HepG2 (cell line): ENCODE measurements at places on chromosomes 12 and 14.

GRCh38 chr12:2169940-2170339 is 117.2 kb downstream of the CACNA1C start:
- DNase-seq, result no peak

GRCh38 chr14:102772781-102773570 is 4.3 kb upstream of the TRAF3 start:
- peak; percentile 43 for DNase-seq

DNA sequence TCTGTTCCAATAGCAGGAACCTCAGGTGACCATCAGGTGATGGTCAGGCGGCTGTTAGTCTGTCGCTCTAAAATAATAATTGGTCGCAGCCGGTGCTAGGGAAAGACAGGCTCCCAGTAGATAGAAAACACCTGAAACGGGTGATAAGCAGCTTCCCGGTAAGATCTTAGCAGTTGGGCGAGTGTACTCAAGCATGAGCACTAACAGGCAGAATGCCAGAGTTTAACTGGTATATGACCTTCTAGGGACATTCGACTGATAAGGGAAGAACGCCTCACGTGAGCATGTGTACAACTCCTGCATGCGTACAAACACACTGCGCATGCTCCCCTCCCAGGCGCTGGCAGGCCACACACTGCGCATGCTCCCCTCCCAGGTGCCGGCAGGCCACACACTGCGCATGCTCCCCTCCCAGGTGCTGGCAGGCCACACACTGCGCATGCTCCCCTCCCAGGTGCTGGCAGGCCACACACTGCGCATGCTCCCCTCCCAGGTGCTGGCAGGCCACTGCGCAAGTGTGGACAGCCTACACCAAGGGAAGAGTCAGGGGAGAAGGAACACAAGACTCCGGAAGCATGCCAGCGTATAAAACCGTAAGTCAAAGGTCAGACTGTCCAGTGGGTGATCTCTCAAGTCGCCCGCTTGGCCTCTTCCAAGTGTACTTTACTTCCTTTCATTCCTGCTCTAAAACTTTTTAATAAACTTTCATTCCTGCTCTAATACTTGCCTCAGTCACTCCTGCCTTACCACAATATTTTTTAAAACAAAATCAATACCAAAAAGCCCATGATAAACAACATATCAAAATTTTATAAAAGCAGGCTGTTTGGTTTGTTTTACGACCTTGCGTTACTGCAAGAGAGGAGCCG is 24.5 kb downstream of the GPRC5D start:
- DNase-seq, result peak; percentile 95

- no peak for DNase-seq
Observed at GRCh38 chr14:67815573-67816225, 691 bp downstream of the ZFYVE26 start.

DNA sequence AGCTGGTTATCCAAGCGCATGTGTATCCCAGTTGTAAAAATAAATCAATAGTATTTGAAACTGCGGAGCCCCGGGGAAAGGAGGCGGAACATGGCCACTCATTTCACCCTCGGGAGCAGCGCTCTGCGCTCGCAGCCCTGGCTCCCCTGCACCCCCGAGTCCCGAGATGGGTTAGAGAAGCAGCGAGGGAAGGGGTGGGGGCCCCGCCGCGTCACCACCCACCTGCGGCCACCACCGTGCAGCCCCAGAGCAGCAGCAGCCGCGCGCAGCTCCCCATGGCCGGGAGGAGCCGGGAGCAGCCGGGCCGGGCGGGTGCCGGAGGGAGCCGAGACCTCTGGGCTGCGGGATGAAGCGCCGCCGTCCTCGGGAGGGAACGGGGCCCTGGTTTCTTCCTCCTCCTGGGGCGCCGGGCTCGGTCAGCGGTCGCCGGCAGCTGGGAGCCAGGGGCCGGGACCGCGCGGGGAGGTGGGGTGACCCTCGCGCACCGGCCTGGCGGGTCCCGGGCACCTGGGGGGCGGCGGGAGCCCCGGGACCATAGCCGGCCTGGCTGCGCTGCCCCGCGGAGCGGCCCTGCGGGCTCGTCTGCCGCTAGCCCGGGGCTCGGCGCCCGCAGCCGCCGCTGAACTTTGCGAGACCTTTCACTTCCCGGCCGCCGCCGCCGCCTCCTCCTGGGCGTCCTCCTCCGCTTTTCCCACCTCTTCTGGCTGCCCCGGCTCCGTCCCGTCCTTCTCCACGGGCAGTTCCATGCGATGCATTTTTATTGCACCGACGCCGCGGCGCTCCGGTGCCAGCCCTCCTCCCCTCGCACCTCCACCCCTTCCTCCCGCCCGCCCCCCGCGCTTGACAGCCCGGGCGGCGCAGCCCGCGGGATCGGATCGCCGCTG is at the start of gene NTN4:
NTN4 (minus strand) TSS at position 732 of the 884 bp plus-strand sequence; CDS start at position 277, 455 bp downstream.
- DNase-seq, result no peak

DNA sequence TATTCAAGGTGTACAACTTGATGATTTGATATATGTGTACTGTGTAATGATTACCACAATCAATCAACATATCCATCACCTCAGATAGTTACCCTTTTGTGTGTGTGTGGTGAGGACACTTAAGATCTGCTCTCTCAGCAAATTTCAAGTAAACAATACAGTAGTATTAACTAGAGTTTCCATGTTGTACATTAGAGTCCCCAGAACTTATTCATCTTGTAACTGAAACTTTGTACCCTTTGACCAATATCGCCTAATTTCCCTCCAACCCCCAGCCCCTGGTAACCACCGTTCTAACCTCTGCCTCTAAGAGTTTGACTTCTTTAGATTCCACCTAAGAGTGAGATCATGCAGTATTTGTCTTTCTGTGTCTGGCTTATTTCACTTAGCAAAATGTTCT is 12.1 kb downstream of the ADCK1 start:
- no peak for DNase-seq

GRCh38 chr12:30631740-30632139 is 63.9 kb downstream of the IPO8 start:
- no peak for DNase-seq

- no peak for DNase-seq
Observed at GRCh38 chr12:48901278-48901677, 24.0 kb downstream of the FKBP11 start.

DNA sequence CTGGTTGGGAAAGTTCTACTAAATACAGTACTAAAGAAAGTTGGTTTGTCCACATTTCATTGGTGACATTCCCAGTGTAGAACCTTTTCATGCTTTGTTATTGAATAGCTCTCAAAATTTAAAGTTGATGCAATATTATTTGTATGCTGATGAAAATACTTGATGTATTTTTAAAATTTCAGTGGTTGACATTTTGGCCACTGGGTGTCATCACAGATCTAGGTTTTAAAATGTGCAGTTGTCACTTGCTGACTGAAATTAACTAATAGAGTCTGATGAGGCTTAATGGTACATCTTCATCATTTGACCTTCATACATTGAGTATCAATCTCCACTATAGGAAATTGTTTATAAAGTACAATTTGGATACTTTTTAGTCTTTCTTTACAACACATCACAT is 37.1 kb downstream of the CMAS start:
- DNase-seq, result peak; percentile 16

- no peak for DNase-seq
Observed at GRCh38 chr14:86334355-86334754, 804.4 kb downstream of the FLRT2 start.

DNA sequence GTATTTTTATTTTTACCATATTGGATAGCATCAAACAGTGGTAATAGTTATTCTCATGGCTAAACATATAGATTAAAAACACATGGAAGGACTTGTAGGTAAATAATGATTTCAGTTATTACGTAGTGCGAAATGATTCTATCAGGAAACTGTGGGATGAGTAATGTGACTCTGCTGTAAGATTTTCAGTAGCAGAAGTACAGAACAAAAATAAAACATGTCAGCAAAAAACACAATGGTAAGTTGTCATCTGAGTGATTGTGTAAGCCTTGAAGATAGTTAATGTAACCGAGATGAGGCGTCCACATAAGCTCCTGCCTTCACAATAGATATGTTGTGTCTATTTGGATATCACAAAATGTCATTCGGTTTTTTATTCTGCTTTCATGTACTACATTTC is 99.8 kb downstream of the BORCS5 start:
- DNase-seq, result no peak

DNA sequence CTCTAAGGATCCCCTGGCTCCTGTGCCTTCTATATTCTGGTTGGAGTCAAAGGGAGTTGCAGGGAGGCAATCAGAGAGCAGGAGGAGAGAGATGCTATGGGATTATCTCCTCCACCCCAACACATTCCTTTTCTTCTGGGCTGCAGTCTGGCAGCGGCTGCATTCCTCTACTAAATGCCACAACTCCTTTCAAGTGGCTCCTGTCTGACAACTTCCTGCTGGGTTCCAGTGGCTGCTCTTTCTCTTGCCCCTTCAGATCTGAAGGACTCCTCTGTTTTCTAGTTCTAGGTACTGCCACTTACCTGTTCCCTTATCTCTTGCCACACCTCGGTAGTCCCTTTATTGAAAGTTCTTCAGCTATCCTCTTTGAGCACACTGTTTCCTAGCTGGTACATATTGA is 425.0 kb downstream of the SNAPC1 start:
- no peak for DNase-seq

DNA sequence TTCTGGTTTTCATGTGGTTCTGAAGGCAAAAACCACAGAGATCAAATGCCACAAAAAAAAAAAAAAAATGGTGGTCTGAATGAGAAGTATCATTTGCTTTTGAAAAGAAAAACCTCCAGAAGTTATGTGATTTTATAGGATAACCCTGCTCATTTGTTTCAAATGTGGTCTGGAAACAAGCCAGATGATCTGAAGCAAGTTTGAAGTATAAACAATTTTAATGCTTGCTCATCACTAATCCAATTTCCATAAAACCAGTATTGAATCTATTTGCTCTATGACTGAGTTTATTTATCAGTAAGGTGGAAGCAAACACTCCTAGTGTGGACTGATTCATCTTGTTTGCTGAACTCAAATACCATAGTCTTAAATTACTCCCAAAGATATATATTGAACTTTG is 407.3 kb upstream of the FLRT2 start:
- DNase-seq, result no peak

DNA sequence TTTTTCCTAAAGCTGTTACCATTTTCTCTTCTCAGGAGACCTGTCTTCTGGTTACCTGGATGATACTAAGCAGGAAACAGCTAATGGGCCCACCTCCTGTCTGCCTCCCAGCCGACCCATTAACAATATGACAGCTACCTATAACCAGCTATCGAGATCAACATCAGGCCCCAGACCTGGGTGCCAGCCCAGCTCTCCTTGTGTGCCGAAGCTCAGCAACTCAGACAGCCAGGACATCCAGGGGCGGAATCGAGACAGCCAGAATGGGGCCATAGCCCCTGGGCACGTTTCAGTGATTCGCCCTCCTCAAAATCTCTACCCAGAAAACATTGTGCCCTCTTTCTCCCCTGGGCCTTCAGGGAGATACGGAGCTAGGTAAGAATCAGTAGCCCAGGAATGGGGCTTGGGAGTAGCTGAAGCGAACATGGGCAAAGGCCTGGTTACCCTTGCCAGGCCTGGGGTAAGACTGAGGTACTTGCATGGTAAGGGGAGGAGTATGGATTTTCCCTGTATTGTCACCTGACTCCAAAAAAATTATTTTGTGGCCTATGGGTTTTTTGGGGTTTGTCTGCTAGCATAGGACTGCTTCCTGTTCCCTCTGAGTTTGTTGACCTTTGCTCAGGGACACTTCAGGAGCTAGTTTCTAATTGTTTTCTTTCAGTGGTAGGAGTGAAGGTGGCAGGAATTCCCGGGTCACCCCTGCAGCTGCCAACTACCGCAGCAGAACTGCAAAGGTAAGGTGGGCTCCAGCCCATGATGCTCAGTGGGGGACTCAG is 26.6 kb downstream of the TRAFD1 start:
- DNase-seq, result no peak

GRCh38 chr12:46351886-46352650 is 20.5 kb downstream of the SLC38A2 start:
- no peak for DNase-seq

- DNase-seq, result peak; percentile 53
Observed at GRCh38 chr14:89457007-89457406, 40.0 kb upstream of the FOXN3 start.

DNA sequence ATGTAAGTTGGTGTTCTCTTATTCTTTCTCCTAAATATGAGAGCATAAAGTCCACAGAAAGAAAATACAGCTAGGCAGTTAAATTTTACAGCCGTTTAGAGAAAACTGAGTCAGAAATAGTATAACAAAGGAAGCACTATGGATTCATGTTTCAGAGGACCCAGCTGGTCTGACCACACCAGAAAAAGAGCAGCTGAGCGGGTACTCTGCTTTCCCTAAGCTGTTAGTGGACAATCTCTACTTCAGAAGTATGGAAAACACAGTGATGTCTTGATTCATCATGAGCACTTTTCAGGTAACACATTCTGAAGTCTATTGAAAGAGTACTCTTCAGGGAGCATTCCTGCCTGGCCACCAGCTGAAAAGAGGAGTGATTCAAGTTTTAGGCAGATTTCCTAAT is 12.4 kb downstream of the PPM1H start:
- no peak for DNase-seq

- no peak for DNase-seq
Observed at GRCh38 chr14:84403585-84403984, 1126.4 kb upstream of the FLRT2 start.

GRCh38 chr12:288687-289086 is 26.1 kb upstream of the SLC6A13 start:
- DNase-seq, result no peak

DNA sequence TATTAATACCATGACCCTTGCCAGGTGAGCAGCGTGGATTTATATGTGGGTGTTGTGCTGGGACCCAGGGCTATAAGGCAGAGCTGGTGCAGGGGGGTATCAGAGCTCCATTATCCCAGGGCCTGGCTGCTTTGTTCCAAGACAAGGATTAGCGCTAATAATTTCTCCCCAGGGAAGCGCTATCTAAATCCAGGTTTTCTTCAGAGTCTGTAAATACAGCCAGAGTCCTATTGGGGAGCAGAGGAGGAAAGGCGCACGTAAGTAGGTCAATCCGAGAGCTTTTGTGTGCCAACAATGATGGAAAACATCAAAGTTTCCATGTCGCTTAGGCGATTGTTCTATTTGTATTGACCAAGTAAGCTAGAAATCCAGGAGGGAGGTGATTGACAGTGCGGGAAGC is 1009.7 kb downstream of the VRK1 start:
- DNase-seq, result no peak

- DNase-seq, result no peak
Observed at GRCh38 chr12:57224973-57225679, 4.4 kb upstream of the SHMT2 start.

DNA sequence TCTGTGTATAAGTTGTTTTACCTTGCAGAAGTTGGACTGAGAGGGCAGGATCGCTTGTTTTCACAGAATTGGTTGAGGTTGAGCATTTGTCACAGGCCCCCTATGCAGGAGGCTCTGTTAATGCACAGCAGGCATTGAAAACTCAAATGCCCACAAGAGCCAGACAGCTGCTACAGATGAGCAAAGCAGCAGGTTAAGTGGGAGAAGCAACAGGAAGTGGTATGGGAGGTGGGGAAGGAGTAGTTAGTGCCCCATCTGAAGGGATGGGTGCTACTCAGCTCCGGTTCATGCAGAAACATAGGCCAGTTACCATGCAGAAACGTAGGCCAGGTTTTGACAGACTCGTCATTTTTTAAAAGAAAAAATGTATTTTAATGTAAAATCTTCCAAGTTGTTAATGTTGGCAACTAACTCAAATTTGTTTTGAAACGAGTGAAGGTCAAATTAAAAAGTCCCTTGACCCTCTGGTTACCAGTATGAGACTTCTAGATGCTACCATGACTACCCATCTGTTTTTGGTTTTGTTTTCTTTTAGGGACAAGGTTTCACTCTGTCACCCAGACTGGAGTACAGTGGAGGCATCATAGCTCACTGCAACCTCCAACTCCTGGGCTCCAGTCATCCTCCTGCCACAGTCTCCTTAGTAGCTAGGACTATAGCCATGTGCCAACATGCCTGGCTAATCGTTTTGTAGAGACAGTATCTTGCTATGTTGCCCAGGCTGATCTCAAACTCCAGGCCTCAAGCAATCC is 84.7 kb upstream of the FRMD6 start:
- DNase-seq, result no peak
